ENCODE measurements at places on chromosomes 4 and X. TPM values are rescaled to one million over a fixed set of nuclear protein-coding genes. Genes with fewer than 3 reads are reported as not detected.

RBM47 gene
- total RNA-seq: 36.7 TPM

PRPS2 gene
- 52.4 TPM for total RNA-seq

FANCB gene
- 3.1 TPM for total RNA-seq

CT45A2 gene
- not detected for total RNA-seq

TMEM185A gene
- 25.3 TPM for total RNA-seq

GUCY1A1 gene
- not detected for total RNA-seq

DCHS2 gene
- not detected for total RNA-seq

SPANXN4 gene
- not detected for total RNA-seq

RNF150 gene
- total RNA-seq: 0.20 TPM

XAGE2 gene
- not detected for total RNA-seq

OPRPN gene
- total RNA-seq: not detected

FRMD7 gene
- not detected for total RNA-seq

MAPK10 gene
- total RNA-seq: 0.29 TPM

SH3D19 gene
- 17.8 TPM for total RNA-seq

AGA gene
- 20.2 TPM for total RNA-seq

CT45A3 gene
- 0.12 TPM for total RNA-seq

MAGEE2 gene
- total RNA-seq: not detected

ZNF711 gene
- 0.76 TPM for total RNA-seq

GNRHR gene
- not detected for total RNA-seq
